HS-27A (cell line): ENCODE measurements at places on chromosomes 5 and 9.

DNA sequence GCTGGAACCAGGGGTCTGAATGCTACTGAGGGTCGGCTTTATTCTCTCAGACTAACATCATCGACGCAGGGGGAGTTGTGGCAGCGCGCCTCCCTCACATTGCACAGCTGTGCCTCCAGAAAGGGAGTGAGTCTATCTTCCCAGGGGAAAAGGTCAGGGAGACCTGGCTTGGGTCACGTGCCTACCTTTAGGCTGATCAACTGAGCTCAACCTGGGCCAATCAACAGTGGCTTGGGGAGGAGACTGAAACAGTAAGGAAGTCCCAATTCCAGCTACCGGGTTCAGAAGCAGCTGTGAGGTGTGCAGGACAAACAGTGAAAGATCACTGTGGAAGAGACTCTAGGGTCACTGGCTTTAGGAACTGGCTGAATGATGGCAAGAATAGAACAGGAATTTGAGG is 14.3 kb downstream of the SNX30 start:
- no peak for DNase-seq

GRCh38 chr5:135039271-135040033 is 5.4 kb upstream of the PITX1 start:
- no peak for DNase-seq

DNA sequence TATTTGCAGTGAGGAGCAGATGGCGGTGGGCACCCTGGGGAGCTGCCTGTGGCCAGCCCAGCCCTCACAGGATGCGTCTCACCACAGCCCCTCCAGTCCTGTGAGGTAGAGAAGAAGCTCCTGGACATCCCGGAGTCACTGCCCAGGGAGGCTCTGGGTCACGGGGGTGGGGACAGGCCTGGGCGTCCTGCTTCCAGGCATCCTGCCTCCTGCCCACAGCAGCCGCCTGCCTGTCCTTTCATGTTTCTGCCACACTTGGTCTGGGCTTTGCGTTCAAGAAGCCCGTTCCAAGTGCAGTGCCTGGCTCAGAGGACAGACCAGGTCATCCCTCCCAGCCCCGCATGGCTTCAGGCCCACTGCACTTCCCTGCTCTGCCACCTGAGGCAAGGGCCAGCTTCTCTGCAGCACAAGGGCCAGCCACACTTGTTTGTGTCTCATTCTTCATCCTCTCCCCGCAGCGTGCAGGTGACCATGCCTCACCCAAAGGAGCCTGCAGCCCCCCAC is 38.2 kb downstream of the ZDHHC11B start:
- no peak for DNase-seq

DNA sequence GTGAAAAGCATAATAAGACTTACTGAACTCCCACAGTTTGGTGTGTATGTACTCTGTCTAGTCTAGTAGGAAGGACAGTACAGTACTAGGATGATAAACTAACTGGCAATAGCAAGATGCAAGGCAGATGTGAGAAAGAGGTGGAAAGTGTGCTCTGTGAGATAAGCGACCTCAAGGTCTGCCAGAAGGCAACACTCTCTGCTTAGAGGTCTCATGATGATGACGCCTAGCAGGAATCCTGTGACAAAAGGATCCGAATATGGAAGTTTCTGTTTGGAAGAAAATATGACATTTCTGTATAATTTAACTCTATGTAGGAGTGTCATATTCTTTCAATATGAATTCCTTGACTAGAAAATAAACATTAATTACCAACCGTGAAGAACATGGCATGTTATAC is 112.2 kb downstream of the PLPPR1 start:
- no peak for DNase-seq

GRCh38 chr9:75993434-75993833 is 103.0 kb downstream of the PCSK5 start:
- no peak for DNase-seq

- DNase-seq = no peak
Observed at GRCh38 chr5:6743161-6743560, 29.9 kb downstream of the TENT4A start.

DNA sequence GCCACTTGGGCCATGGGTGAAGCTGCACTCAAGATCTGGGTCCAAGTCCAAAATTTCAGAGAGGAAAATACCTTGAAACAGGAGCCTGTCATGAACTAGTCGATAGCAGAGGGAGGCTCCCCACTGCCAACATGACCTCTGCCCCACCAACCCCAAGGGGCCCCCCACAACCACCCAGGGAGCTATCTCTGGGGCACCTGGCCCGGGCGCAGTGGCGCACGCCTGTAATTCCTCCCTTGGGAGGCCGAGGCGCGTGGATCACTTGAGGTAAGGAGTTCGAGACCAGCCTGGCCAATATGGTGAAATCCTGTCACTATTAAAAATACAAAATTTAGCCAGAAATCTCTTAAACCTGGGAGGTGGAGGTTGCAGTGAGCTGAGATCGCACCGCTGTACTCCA is 20.1 kb upstream of the HMCN2 start:
- DNase-seq = no peak

DNA sequence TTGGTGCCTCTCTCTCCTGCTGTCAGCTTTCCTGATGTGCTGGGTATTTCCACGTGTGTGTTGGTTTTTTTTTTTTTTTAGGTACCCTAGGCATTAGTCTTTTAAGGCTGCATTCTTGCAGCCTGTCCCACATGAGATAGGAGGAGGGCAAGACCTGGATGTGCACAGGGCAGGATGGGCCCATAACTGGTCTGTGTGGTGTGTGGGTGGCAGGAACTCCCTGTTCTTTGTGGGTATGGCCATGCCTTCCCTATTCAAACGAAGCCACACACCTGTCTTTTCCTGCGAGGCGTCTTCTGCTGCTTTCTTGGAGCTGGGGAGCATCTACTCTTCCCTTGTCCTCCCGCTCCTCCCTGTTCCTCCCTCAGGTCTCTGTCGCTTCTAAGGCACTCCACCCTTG is 6.8 kb downstream of the SYK start:
- DNase-seq = no peak

GRCh38 chr5:122078116-122079110 is at the start of gene LOX:
LOX (minus strand) TSS chr5:122078259; CDS start chr5:122077985, 274 bp downstream.
- DNase-seq = peak; percentile 83

DNA sequence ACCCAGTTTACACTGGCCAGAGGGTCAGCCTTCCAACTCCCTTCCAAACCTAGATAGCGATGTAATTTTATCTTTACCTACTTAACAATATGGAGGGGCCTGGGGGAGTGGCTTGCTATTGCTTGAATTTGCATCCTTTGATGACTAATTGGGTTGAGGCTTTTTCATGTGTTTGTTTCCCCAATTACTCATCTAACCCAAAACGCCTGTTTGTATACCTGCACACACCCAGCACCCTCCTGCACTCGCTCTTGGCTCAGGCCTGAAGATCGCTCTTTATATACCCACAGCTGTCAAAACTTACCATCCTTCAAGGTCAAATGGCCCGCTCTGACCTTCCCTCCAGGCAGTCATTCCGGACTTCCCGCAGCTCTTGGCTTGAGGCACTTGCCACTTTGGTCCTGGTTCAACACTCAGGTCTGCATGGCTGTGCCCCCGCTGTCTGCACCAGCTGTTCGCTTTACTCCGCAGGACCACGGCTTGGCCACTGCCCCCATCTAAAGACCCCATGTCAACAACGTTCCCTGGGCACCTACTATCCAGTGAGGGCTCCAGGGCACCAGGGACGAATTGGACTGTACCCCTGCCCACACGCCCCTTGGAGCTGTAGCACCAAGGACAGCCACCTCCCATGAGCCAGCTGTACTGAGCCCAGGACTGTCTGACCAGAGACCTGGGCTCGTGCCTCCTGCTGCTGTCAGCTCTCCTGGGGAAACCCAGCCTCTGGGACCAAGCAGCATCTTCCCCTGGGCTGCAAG is 76.1 kb upstream of the ADAMTS2 start:
- no peak for DNase-seq

- no peak for DNase-seq
Observed at GRCh38 chr5:59745415-59745863, 148.1 kb downstream of the PDE4D start.

DNA sequence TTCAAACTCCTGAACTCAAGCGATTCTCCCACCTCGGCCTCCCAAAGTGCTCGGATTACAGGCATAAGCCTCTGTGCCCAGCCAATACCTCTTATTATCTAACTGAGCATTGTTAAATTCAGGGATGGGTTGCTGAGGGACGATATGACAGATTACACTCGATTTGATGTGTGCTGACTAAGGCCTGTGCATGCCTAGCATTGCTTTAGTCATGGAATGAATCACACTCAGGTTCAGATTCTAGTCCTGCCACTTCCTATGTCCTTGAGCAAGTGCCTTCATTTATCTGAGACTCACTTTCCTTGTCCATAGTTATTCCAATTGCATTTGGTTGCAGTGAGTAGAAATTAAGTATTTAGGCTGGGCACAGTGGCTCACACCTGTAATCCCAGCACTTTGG is 19.5 kb downstream of the THBS4 start:
- DNase-seq = no peak

GRCh38 chr5:2166979-2167377 is 284.3 kb upstream of the IRX4 start:
- DNase-seq = no peak

- DNase-seq = no peak
Observed at GRCh38 chr5:94715768-94716167, 97.3 kb downstream of the SLF1 start.

- DNase-seq = no peak
Observed at GRCh38 chr9:121698627-121699570, 47.5 kb downstream of the DAB2IP start.

GRCh38 chr5:6505783-6506557 is 57.3 kb downstream of the UBE2QL1 start:
- no peak for DNase-seq

DNA sequence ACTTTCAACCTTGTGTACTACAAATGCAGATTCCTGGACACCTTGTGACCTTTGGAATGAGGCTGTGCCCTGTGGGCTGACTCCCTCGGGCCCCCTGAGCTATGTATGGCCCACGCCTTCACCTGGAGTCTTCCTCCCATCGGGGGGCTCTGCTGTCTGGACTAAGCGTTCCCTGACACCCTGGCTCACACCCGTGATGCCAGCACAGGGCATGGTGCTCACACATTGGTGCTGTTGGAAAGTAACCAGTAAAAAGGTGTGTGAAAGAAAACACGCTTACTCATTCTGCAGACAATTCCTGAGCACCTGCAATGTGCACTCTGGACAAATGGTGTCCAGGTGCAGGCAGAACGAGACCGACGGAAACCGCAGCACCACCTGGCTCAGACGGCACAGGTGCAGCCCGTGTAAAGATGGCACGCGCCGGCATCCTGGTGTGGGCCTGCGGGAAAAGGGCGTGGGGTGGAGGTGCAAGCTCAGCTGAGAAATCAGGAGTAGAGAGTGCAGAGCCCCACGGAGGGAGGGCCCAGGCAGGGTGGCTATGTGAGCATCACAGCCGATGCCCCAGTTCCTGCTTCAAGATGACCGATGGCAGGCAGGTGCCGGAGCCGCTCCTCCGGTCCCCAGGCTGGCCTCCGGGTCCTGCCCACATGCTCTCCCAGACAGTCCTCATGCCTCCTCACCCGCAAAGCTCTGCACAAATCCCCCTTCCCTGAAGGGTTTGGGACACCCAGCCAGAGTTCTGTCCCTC is 11.0 kb downstream of the LPCAT1 start:
- DNase-seq = no peak

DNA sequence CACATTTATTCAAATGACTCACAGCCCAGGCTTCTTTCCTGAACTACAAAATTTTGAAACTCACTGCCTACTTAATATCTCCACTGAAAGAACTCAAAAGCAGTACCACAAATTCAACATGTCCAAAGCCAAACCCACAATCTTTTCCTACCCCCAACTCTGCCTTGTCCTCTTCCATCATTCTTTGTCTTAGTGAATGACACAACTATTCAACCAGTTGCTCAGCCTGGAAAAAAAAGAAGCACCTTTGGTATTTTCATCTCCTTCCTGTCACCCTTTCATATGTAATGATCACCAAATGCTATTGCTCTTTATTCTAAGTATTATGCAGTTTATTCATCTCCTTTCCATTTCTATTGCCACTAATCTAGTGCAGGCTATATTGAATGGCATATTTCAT is 216.3 kb downstream of the TMEM232 start:
- no peak for DNase-seq

DNA sequence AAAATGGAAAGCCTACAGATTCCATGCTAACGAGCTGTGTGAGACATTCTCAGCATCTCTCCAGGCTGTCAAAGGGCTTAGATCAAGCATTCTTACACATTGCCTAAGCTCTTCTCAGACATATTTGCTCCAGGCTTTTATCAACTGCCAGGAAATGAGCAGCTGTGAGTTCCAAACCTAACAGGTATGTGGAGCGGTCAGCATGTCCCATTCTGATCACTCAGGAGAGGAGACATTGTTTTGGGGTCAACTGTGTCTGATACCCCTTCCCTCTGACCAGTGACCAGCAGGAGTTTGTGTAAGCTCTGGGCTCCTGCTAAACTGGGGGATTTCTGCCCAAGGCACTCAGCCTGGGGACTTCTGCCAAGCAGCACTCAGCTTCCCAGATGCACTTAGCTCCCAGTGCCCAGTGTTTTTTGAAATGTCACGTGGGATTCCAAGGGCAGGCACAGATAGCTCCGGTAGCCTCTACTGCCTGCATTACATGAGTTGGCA is 229.1 kb downstream of the SEC61B start:
- no peak for DNase-seq

DNA sequence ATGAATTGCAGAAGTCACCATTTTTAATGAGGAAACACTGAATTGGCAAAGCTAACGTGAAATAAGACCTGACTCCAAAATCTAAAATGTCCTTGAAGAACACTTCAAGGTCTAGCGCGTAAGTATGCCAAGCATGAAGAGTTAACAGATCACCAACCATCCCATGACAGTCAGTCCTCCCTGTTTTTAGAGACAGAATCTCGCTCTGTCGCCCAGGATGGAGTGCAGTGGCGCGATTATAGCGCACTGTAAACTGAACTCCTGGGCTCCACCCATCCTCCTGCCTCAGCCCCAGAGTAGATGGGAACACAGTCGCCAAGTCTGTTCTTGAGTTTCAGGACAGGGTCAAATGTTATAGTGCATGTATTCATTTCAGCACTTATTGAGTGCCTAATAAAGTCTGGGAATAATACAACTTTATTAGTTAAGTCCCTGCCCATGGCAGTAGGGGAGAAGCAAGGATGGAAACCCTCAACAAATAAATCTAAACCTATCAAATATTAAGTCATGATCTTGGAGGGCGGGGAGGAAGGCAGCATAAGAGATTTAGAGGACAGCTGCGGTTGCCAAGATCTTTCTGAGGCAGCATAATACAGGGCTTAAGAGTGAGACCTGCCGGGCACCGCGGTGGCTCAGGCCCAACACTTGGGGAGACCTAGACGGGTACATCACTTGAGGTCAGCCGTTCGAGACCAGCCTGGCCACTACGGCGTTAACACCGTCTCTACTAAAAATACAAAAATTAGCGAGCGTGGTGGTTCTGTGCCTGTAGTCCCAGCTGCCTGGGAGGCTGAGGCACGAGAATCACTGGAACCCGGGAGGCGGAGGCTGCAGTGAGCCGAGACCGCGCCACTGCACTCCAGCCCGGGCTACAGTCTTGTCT is 1.1 kb downstream of the ATPSCKMT start:
- DNase-seq = no peak

- no peak for DNase-seq
Observed at GRCh38 chr5:176664886-176665285, 17.6 kb downstream of the TSPAN17 start.

GRCh38 chr9:14147738-14148137 is 166.2 kb downstream of the NFIB start:
- DNase-seq = no peak
